ENCODE measurements at places on chromosomes 1 and 21.

GRCh38 chr1:186463926-186464325 is 3.0 kb upstream of the PDC start:
- DNase-seq: no peak

DNA sequence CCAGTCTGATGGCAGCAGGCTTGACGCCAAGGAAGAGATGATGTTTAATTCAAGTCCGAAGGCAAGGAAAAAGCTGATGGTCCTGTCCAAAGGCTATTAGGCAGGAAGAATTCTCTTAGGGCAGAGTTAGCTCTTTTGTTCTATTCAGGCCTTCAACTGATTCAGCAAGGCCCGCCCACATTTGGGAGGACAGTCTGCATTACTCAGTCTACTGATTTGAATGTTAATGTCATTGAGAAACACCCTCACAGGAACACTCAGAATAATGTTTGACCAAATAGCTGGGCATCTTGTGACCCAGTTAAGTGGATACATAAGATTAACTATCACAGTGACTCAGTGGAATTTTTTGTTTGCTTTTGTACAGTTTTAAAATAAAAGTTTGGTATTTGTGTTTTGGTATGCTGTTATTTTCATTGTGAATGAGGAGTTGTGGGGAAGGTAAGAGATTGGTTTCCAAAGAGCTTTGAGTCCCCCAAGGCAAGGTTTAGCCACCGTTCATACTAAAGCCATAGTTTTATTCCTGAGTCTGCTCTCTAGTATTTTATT is 1.7 kb upstream of the ZNF691 start:
- DNase-seq: no peak

GRCh38 chr1:225517697-225518096 is 89.9 kb upstream of the LBR start:
- DNase-seq: no peak

- DNase-seq: peak; percentile 34
Measured at GRCh38 chr1:64891448-64891825, 74.9 kb downstream of the JAK1 start.

DNA sequence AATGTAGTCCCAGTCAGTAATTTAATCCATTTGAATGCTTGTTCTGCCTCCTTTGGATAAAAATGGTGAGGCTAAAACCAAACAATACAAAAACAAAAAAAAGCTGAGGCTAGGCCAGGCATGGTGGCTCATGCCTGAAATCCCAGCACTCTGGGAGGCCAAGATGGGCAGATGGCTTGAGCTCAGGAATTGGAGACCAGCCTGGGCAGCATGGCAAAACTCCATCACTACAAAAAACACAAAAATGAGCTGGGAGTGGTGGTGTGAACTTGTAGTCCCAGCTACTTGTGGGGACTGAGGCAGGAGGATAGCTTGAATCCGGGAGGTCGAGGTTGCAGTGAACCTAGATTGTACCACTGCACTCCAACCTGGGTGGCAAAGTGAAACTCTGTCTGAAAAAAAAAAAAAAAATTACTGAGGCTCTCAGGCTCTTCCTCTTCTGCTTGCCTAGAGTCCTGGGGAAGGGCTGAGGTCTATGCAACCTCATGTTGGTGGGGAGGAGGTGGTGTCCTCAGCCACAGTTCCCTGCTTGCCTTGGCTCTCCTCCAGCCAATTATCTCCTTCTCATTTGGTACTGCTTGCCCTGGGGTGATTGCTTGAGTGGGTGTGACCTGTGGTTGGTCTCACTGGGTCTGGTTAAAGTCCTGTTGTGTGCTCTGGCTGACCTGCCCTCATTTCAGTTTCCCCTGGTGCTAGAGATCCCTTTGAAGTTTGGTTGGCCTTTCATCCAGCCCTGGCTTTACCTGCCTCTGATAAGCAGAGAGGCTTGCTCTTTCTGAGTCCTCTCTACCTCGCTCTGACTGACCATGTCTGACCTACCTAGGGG is 20.9 kb downstream of the S1PR1 start:
- no peak for DNase-seq

GRCh38 chr1:84508510-84508909 is 2.1 kb upstream of the GNG5 start:
- no peak for DNase-seq

GRCh38 chr1:53551428-53551995 is 92.3 kb downstream of the DMRTB1 start:
- DNase-seq: no peak

- peak; percentile 53 for DNase-seq
Measured at GRCh38 chr1:221336126-221336525, 405.8 kb downstream of the DUSP10 start.

GRCh38 chr1:52032785-52033131 is 852 bp downstream of the KTI12 start:
- peak; percentile 28 for DNase-seq

DNA sequence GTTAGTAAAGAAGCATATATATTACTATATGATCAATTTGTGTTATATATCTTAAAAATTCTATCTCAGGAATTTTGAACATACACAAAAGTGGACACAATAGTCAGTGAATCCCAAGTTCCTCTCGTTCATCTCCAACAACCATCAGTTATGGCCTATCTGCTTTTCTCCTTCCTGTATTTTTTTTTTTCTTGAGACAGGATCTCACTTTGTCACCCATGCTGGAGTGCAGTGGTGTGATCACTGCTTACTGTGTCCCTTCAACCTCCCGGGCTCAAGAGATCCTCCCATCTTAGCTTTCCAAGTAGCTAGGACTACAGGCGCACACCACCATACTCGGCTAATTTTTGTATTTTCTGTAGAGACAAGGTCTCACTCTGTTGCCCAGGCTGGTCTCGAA is 9.4 kb downstream of the SPEN start:
- DNase-seq: no peak

DNA sequence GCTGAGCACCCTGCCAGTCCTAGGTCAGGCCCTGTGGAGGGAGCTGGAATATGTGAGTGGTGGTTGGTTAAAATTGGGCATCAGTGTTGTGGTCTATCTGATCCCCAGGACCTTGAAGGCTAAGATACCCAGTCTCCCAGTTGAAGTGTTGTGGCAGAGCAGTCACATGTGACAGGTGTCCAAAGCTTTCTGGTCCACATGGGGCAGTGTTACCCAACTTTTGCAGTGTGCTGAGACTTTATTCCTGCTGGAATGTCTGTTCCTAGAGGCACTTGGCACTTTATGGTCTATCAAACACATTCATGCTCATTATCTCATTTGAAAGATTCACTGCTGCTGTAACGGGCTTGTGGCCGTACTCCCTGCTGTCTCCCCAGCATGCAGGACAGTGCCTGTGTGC is 21.0 kb upstream of the LORICRIN start:
- no peak for DNase-seq

- DNase-seq: peak; percentile 45
Measured at GRCh38 chr21:46099476-46099875, 1.6 kb downstream of the COL6A2 start.

GRCh38 chr1:25899792-25900191 is 6.4 kb downstream of the STMN1 start:
- no peak for DNase-seq

DNA sequence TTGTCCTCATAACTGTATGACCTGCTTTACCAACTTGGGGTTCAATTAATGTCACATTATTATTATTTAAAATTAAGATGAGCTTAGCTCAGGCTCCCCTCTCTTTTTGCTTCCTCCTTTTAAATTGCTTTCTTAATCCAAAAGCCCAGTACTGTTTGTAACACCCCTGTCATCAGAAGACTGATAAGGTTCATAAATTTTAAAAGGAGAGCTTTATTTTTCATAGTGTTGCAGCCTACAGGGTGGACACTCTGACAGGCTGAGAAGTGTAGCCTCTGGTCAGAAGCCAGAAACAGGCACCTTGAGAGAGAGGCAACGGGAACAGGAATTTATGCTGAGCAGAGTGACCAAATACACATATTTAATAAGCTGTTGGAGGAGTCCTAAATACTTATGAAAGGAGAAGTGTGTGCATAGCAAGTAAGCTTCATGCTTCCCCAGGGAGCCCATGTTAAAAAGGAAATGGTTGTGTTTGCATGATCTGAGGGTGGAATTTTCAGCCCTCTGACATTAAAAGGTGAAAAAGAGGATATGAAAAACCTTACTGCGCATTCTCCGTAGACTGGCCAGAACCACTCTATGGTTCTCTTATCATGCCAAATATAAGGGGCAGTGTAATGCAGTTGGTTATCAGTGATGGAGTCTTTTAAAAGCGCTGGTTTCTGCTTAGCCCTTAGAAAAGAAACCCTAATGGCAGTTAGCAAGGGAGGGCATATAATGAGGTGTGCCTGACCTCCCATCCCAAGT is 30.5 kb upstream of the FGGY start:
- no peak for DNase-seq

DNA sequence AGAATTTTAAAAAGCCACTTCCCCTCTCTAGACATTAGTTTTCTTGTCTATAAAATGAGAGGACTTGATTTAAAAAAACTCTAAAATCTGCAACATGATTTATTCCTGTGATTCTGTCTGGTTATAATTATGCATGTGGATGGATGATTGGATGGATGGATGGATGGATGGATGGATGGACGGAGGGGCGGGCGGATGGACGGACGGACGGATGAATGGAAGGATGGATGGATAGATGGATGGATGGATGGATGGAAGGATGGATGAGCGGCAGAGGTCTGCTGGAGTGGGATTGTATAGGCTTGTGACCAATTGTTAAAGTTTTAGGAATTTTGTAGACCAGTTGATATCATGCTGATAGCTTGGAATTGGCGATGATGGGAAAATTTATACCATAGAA is 135.2 kb upstream of the TIAM1 start:
- DNase-seq: no peak

GRCh38 chr1:212317916-212318315 is 32.7 kb downstream of the PPP2R5A start:
- no peak for DNase-seq

- peak; percentile 50 for DNase-seq
Measured at GRCh38 chr1:76955652-76956051, 88.4 kb downstream of the ST6GALNAC5 start.

- DNase-seq: no peak
Measured at GRCh38 chr1:87976316-87976715, 647.6 kb downstream of the LMO4 start.

DNA sequence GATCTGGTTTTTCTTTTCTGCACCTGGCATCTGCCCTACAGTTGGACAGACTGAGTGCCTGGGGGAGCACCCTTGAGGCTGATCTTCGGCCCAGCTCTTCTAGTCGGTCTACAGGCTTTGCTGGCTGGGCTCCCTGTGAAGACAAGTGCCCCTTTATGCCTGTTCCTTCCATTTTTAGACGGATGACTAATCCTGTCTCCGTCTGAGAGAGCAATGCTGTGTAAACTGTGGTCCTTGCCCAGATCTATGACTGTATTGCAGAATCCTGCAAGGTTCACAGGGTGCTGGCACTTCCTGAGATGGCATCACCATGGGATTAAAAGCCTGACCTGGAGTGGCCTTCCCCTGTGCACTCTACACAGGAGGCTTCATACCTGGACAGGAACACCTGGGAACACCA is 47.6 kb upstream of the SAMD13 start:
- peak; percentile 69 for DNase-seq

DNA sequence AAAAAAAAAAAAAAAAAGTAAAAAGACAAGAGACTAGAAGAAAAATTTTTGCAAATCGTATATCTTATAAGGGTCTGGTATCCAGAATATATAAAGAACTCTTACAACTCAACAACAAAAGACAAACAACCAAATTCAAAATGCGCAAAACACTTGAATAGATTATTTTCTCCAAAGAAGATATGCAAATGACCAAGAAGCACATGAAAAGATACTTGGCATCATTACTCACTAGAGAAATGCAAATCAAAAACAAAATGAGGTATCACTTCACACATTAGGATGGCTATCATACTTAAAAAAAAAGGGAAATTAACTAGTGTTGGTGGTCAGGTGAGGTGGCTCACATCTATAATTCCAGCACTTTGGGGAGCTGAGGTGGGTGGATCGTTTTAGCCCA is 12.0 kb upstream of the SLC2A5 start:
- DNase-seq: no peak

DNA sequence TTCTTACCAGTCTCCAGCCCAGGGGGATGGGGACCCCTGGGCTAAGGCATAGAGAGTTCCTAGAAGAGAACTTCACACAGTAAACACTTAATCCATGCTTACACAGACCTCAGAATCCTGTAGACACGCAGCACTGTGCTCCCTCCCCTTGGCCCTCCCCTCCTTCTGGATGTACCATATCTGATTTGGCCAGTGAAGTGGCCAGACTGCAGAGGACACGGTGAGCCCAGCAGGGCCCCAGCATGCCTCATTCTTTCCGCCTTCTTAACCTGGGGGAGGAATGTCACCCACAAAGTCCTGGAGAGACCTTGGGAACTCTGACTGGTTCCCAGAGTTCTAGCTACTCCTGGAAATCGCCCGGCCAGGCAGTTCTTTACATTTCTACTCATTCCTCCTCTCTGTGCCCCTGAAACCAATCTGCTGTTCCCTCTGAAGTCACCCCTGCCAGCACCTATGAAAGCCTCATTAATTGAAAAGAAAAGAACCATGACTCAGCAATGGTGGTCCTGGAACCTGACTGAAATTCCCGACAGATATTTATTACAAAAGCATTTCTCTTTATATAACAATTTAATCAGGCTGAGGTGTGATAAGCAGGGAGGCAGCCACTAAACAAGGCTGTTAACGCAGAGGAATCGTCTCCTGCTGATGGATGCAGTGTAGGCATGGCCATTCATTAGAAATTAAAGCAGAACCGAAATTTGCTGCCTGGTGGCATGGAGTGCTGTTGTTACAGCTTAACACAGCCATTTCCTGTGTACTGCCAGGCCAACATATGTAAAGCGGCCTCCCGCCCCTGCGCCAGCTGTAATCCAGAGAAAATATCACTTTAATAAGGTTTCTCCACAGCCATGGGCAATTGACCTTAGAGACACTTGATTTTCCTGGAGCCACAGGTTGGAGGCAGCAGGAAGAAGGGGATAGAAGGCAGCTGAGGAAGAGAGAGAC is 74.6 kb upstream of the KCND3 start:
- DNase-seq: no peak

DNA sequence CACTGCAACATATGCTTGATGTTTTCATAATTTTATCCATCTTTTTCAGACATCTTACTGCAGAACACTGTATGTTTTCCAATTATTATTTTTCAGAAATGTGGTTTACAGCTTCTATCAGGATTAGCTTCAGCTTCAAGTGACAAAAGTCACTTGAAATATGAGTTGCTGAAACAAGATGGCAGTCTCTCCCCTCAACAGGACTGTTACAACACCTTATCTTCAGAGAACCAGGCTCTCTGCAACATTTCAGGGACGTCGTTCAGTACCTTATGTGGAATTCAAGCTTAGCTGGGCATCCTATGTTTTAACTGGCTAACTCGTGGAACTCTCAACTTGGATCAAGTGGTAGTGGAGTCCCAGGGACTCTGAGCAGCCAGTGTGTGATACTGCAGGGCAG is 2.0 kb upstream of the UBE2G2 start:
- no peak for DNase-seq

- no peak for DNase-seq
Measured at GRCh38 chr1:211876851-211877590, 46.5 kb upstream of the LPGAT1 start.

DNA sequence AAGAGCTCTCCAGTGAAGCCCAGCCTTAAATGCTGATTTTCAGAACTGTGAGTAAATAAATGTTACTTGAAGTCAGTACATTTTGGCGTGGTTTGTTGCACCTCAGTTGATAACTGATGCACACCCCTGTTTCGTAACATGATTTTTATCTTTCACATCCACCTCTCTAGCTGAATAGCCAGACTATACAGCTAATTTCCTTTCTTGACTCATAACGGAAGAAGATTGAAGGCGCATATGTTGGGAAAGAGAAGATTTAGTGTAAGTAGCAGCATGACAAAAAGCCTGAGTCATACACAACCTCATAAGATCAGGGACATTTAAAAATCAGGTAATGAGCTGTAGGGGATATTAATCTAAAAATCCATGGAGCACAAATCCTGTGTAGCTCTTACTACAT is 716.2 kb upstream of the ZP4 start:
- DNase-seq: peak; percentile 58

- peak; percentile 86 for DNase-seq
Measured at GRCh38 chr1:227174164-227174563, 144.1 kb downstream of the CDC42BPA start.

Data from fibroblast of skin of right quadriceps (primary cell).